IPS-NIHi11 (cell line): ENCODE measurements at places on chromosomes 7 and 10.
A peak's percentile ranks its signal among the peaks of the same experiment; 100 is the strongest.

GRCh38 chr10:72322280-72323058 is 32.2 kb downstream of the DNAJB12 start:
- no peak for DNase-seq

- DNase-seq, result peak; percentile 91
Measured at GRCh38 chr10:63520500-63521415, at the start of gene REEP3. Gene REEP3, plus strand, starts transcription at chr10:63521401. Its CDS starts 145 bp downstream, at chr10:63521546.

GRCh38 chr7:122290476-122290875 is 14.1 kb downstream of the FEZF1 start:
- no peak for DNase-seq

DNA sequence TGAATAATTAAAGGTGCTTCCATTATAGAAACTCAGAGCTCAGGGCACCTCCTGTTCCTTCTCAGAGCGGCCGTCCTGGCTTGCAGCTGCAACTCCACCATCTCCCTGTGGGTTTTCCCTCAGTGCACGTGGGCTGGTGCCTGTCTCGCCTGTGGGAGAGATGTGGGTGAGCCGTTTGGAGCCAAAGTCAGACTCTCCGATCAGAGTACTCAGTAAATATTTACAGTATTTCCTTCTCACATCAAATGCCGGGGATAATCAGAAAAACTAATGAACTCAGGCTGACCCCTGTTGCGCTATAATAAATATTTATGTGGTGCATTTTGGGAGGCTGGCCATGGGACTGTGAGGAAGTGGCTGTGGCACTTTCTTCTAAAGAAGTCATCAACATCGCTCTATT is 155.8 kb upstream of the HABP2 start:
- DNase-seq, result no peak

- DNase-seq, result no peak
Measured at GRCh38 chr10:133484818-133485217, 31.1 kb downstream of the SCART1 start.

DNA sequence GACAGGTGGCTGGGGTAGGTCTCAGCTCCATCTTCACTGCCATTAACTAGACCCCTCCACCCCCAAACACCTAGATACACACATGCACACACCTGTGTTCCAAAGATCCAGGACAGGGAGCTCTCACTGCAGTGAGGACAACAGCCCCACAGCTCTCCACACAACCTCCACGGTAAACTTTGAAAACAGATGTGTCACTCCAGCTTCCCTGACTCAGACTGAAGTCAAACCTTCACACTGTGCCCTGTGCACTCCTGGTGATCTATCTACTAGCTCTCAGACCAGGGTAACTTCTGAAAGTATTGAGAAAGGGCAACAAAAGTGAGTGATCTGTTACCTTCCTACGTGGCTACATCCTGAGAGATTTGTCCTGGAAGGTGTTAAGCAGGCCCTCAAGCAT is 519.8 kb downstream of the XPNPEP1 start:
- no peak for DNase-seq

DNA sequence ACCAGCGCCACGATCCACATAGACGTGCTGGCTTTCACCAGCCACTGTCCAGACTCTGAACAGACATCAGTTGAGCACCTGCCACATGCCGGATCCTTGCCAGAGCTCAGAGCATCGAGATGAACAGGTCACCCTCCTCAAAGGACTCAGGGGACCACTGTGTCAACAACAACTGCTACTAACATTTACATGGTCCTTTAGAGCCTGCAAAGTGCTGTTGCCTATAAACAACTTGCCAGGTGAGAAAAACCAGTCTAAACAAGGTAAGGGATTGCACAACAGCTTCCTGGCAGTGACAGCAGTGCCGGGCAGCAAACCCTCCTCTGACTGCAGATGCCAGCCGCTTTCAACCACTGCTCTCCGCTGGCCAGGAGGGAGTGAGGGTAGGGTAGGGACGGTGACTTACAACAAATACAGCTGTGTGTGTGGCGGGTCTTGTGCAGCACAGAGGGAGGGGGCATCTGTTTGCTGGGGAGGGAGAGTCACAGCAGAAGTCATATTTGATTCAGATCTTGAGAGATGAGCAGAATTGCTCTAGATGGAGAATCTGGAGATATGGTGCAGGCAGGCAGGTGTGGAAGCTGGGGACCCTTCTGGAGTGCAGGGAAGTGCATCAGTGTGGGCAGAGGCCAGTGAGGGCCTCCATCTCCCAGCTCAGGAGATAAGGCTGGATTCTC is 32.8 kb upstream of the RHEB start:
- peak; percentile 60 for DNase-seq

GRCh38 chr7:30837581-30837980 is 66.4 kb downstream of the MINDY4 start:
- no peak for DNase-seq

GRCh38 chr7:88219781-88220747 is at the start of gene SRI:
Gene SRI, minus strand, starts transcription at chr7:88220038. Its CDS starts 12 bp downstream, at chr7:88220026.
- peak; percentile 94 for DNase-seq

- DNase-seq, result no peak
Measured at GRCh38 chr7:41244246-41244645, 458.6 kb downstream of the INHBA start.

DNA sequence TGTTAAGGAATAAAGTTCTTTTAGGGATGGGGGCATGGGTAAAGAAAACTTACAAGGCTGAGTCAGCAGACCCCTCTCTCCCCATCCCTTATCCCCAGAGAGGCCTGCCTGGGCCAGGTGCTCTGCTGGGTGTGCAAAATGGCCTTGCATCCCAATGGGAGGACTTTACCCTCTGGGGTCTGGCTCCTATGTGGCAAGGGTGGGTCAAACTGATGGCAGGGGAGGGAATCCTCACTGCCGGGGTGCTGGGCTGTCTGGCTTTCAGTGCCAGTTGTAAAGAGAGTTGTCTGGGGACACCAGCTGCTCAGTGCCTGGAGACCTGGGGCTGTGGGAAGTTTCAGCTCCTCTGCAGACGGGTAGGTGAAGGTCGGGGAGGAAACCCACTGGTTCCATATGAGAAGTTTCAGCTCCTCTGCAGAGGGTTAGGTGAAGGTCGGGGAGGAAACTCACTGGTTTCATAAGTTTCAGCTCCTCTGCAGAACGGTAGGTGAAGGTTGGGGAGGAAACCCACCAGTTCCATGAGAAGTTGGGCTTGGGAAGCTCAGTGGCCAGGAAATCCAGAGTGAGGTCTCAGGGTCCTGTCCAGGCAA is 127.2 kb upstream of the PODXL start:
- DNase-seq, result no peak

GRCh38 chr10:17452060-17452841 is 2.1 kb downstream of the ST8SIA6 start:
- no peak for DNase-seq

- DNase-seq, result no peak
Measured at GRCh38 chr10:88136712-88137111, 273.3 kb downstream of the PTEN start.

DNA sequence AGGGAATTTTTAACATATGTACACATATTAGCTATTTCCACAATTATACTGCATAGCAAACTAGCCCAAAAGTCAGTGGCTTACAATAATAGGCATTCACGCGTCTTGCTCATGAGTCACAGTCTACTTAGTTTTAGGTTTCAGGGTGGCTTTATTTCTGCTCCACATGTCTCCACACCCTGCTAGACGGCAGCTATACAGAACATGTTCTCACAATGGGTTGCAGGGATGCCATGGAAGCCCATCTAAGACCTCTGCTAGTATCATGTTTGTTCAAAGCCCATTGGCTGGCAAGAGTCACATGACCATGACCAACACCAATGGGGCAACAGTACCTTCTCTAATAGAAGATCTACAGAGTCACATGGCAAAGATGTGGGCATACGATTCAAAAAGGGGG is 96.3 kb upstream of the NEBL start:
- DNase-seq, result peak; percentile 25

GRCh38 chr7:90210475-90210874 is 1.1 kb upstream of the STEAP2 start:
- DNase-seq, result no peak

- DNase-seq, result no peak
Measured at GRCh38 chr7:34727464-34727995, 69.5 kb downstream of the NPSR1 start.

GRCh38 chr10:63987212-63987611 is 466.0 kb downstream of the REEP3 start:
- DNase-seq, result no peak
